Activated T-cell treated with anti-CD3 and anti-CD28 coated beads, Interleukin-2, amount 50 U/mL, for 48 hours (primary cell): ENCODE measurements at places on chromosomes 11 and 22.

- DNase-seq = peak; percentile 85
These were observed 848 bp upstream of the PTPRCAP start for GRCh38 chr11:67438158-67438902.

DNA sequence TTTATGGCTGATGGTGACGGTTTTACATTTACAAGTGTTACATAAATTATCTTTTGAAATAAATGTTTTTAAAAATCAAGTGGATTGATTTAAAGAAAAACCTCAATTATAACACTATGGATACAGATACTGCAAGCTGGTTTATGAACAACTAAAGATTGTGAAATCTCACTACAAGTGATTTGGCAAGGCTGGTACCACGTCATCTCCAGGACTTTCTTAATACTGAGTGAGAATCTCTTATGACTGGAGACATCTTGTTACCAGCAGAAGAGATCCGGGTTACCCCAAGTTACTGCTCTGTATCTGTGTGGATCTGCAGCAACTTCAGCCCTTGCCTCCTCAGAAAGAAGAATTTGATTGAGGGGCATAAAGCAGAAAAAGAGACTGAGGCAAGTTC, 452.9 kb downstream of the MN1 start:
- DNase-seq = no peak

DNA sequence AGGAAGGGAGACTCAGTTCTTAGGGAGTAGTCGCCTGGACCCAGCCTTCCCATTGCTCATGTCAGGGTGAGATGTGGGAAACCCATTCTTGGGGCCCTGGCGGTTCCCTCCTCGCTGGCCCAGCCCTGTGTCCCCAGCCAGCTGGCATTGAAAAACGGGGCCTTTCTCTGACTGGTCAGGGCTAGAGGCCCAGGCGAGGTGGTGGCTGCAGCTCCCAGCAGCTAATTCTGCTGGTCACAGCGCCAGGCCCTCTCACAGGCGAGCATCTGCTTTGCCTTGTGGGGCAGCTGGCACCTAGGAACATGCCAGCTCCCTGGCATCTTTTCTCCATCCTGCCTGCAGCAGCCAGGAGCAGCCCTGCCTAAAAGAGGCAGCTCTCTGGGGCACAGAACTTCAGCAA, 20.1 kb downstream of the TSPAN18 start:
- DNase-seq = no peak

GRCh38 chr11:95102733-95103132, 13.1 kb downstream of the ENDOD1 start:
- DNase-seq = no peak

- no peak for DNase-seq
These were observed 208.7 kb upstream of the PLET1 start for GRCh38 chr11:112469376-112469775.

DNA sequence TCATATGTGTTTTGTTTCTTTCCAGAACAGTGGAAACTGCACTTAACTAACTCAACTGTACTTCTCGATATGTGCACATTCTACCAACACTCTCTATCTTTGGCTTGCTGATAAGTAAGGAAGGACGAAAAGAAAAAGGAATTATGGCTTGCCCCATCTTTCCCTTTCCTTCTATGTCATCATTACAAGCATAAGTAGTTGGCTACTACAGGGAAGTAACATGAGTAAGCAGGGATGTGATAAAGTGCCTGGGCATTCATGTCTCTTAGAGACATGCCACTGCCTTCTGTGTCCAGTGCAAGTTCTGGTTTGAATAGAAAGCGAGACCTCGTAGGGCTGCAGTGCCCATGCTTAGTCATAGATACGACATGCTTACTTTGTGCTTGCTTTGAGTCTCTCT, 342.5 kb downstream of the ETS1 start:
- no peak for DNase-seq

GRCh38 chr22:29256606-29257325, 11.0 kb downstream of the RHBDD3 start:
- DNase-seq = no peak

- DNase-seq = no peak
These were observed 136.3 kb downstream of the SHANK2 start for GRCh38 chr11:71115770-71116692.

DNA sequence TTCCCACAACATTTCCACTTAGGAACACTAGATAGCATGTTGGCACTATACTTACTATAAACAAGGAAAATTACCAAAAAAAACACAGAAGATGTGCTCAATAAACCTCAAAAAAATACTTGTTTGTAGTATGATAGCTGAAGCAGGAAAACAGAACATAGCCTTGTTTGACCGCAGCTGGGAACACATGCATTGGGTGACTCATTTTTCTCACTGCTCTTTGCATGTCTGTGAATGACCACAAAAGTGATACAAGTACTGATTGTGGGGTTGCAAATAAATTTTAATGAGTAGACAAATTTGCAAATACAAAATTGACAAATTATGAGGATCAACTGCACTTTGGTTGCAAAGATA, 22.8 kb upstream of the GUCY1A2 start:
- no peak for DNase-seq

DNA sequence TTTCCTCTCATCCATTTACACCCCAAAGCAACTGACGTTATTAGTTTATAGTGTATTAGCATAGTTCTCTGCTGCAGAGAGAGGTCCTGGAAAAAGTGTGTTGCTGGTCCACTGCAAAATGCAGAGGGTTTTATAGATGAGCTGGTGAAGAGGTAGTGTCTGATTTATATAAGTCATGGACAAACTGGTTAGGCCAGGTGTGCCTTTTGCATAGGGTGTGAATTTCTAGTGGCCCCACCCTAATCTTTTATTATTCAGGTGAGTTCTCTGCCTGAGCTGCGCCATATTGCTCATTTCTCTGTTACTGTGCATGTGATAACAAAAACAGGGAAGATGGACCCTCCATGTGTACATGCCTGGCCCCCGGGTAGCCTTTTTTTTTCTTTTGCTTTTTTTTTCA, 43.1 kb upstream of the TRIM77 start:
- DNase-seq = no peak

DNA sequence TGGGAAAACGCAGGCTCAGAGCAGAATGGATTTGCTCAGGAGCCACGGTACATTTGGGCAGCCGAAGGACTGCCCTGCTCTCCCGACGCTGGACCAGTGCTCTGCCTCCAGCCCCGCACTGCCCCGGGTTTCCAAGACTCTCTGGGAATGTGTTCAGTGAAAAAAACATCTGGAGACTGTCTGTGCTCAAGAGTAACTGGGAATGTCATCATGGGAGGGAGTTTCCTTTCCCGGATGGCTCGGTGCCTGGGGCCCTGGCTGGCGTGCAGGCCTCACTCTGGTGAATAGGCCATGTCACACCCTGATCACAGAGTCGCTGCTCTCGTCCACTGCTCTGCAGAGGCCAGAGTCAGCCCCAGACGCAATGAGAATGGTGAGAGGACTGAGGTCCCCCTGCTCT, 9.8 kb upstream of the APOL6 start:
- DNase-seq = no peak

- DNase-seq = no peak
These were observed 4.2 kb downstream of the XBP1 start for GRCh38 chr22:28795932-28796856.

DNA sequence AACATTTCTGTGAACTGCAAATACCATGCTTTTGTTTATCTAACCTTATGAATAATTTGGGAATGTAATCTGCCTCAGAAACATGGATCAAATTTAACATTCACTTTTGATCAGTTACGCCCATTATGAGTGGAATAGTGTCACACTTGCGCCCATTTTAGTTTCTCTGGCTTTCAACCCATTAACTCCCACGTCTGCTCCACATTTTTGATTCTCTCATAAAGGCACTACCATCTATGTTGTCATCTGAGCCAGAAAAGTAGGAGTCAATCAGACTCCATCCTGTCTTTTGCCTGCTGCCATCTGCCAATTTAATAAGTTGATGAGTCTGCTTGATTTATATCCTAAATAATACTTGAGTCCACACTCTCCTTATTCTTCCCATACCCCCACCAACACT, 1090.7 kb downstream of the DLG2 start:
- DNase-seq = no peak

- no peak for DNase-seq
These were observed 16.5 kb downstream of the CERK start for GRCh38 chr22:46721501-46722085.

GRCh38 chr22:25083807-25084200, 115.9 kb upstream of the CRYBB3 start:
- DNase-seq = no peak

- no peak for DNase-seq
These were observed 1130.4 kb downstream of the LRRC4C start for GRCh38 chr11:40328890-40329614.

DNA sequence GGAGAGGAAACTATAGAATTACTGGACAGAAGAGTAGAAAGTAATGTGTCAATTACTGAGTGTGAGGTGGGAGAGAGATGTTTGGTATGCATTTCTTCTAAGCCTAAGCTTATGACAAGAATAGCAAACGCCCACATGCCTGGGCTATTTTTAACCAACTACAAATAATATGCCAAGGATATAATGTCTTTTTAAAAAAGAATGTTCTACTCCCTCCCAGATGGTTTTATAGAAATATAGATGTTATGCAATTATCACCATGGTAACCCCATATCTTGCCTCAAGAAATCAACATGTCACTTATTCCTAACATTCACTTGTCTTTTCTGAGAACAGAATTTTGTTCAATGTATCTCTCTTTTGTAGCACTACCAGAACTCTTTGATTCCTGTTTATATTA, 996.7 kb upstream of the CHORDC1 start:
- DNase-seq = no peak

DNA sequence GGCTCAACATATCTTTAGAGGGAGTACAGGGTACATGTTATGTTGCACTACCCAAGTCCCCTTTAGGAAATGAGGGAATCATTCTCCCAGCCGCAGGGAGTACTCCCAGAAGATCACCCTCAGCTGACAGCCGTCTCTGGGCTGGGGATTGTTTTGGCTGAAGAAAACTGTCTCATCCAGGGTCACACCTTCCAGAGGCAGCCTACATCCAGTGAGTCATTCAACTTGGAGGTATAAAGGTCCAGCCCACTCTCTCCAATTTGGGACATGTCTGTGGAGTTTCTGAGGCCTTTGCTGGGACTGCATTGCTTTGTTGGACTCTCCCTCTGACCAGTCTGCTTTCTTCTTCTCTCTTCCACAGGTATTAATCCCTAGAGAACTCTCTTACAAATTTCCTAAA, 42.1 kb downstream of the RASSF10 start:
- DNase-seq = no peak

- DNase-seq = no peak
These were observed 55.2 kb upstream of the TOP3B start for GRCh38 chr22:22037740-22038139.

DNA sequence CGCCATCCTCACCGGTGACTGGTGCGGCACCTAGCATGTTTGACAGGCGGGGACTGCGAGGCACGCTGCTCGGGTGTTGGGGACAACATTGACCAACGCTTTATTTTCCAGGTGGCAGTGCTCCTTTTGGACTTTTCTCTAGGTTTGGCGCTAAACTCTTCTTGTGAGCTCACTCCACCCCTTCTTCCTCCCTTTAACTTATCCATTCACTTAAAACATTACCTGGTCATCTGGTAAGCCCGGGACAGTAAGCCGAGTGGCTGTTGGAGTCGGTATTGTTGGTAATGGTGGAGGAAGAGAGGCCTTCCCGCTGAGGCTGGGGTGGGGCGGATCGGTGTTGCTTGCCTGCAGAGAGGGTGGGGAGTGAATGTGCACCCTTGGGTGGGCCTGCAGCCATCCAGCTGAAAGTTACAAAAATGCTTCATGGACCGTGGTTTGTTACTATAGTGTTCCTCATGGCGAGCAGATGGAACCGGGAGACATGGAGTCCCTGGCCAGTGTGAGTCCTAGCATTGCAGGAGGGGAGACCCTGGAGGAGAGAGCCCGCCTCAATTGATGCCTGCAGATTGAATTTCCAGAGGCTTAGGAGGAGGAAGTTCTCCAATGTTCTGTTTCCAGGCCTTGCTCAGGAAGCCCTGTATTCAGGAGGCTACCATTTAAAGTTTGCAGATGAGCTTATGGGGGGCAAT, 1.1 kb downstream of the NEAT1 start:
- peak; percentile 59 for DNase-seq

GRCh38 chr11:117232911-117233409, 489 bp downstream of the RNF214 start:
- peak; percentile 47 for DNase-seq

DNA sequence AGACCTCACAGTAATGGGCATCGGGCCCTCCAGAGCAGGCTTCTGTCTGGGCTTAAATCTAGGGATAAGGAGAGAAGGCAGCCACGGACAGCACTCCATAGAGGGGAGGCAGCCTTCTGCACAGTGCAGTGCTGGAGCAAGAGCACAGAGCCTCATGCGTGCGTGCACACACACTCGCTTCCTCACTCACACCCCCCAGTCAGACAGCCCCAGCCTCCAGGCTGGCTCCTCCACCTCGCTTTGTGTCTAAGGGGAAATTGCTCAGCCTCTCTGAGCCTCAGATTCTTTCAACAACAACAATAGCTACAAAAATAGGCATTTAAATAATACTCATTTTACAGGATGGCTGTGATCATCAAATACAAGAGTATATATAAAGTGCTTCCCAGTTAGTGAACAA, 26.7 kb upstream of the ETS1 start:
- no peak for DNase-seq

- DNase-seq = no peak
These were observed 21.4 kb upstream of the ACER3 start for GRCh38 chr11:76839311-76839710.

DNA sequence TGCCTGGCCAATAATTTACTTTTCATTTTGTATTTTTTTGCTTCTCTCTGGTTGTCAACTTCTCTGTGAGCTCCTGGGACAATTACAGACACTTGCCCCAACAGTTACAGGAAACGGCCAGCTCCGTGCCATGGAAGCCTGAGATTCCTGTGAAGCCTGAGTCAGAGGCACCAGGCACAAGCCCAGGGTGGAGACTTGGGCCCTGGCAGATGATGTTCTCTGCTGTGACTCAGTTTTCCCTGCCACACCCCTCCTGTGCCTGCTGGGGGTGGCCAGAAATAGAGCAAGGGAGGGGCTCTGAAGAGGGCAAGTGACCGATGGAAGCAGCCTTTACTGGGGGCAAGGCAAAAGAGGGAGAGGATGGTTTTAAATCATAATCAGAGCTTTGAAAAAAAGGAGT, 4.9 kb downstream of the ATP5MGL start:
- no peak for DNase-seq

GRCh38 chr11:9594267-9595046, 21.0 kb downstream of the WEE1 start:
- DNase-seq = peak; percentile 4

DNA sequence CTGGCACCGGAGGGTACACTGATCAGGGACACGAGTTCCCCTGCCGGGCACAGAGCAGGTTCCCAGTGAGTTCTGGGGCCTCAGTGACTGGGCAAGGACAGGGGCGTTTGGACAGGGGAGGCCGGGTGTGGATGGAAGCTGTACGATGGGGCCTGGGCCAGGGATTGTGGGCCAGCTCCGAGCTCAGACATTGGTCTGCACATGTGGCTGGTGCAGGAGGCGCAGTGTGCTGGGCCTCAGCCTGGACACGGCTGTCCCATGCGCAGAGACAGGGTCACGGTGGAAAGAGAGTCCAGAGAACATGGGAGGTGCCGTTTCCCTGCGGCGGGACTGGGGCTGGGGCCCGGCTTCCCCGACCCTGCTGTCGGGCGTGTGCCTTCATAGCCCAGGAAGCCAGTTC, 60.7 kb downstream of the CDKN1C start:
- DNase-seq = no peak
